Activated CD4-positive, alpha-beta T cell treated with anti-CD3 and anti-CD28 coated beads, Interleukin-2, amount 50 U/mL, for 4 hours (primary cell): ENCODE measurements at places on chromosomes 6 and 20.

- no peak for DNase-seq
These were observed 15.7 kb upstream of the CD93 start for GRCh38 chr20:23101696-23102406.

GRCh38 chr6:169959136-169960002 lies 207.9 kb downstream of the ERMARD start:
- peak; percentile 50 for DNase-seq

- no peak for DNase-seq
These were observed 501.1 kb upstream of the POU3F2 start for GRCh38 chr6:98333273-98333672.

- no peak for DNase-seq
These were observed 2.1 kb downstream of the NQO2 start for GRCh38 chr6:3001773-3002293.

GRCh38 chr6:44309092-44309491 lies 4.1 kb downstream of the AARS2 start:
- no peak for DNase-seq

- no peak for DNase-seq
These were observed 122.4 kb downstream of the IPCEF1 start for GRCh38 chr6:154234019-154234772.

GRCh38 chr6:126318797-126319196 lies 21.1 kb upstream of the CENPW start:
- DNase-seq = no peak

DNA sequence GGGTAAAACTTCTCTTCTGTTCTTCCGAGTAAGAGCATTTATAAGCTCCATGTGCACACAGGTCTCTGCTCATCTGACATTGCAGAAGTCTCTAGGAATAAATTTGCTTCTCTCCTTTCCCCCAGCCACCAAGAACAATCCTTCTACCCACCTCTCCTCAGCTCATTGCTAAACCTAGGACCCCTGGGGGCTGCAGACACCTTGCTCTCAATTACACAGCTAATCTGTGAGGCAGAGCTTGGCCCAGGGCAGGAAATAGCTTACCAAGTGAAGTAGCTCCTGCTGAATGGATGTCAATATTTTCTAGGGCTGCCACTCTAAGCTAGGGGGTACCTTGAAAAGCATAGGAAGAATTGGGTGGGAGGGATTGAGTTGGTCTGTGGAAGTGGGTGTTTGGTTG lies 44.0 kb downstream of the EIF2S2 start:
- no peak for DNase-seq

GRCh38 chr20:62119591-62120364 lies 2.5 kb upstream of the LSM14B start:
- no peak for DNase-seq

DNA sequence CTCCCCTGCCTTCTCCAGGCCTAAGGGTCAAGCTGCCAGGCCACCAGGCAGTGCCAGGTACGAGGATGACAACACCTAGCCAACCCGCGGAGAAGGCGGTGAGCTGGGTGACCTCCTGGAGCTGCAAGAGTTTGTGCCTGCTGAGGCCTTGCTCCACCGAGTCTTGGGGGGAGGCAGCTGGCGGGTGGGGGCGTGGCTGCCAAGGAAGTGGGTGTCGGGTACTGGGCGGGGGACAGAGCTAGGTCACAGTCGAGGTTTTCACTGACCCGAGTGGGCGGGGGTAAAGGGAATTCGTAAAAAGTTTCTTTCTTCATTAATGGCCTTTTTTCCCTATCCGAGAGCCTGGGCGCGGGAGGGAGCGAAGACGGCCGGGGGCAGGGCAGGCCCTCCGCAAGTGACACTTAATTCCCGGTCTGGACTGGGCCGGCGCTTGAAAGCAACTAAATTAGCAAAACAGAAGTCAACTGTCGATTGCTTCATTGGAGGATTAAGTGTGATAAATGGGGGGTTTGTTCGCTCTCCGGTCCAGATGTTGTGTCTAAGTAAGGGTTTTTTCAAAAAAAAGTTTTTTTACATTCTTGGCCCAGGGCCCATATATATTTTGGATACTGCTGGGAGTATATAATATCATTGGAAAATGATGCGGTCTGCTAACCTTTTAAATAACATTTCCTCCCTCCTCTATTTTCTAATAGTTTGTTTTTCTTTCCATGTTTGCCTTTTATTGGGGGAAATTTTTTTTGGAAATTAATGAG lies 43.1 kb upstream of the FOXP4 start:
- no peak for DNase-seq

DNA sequence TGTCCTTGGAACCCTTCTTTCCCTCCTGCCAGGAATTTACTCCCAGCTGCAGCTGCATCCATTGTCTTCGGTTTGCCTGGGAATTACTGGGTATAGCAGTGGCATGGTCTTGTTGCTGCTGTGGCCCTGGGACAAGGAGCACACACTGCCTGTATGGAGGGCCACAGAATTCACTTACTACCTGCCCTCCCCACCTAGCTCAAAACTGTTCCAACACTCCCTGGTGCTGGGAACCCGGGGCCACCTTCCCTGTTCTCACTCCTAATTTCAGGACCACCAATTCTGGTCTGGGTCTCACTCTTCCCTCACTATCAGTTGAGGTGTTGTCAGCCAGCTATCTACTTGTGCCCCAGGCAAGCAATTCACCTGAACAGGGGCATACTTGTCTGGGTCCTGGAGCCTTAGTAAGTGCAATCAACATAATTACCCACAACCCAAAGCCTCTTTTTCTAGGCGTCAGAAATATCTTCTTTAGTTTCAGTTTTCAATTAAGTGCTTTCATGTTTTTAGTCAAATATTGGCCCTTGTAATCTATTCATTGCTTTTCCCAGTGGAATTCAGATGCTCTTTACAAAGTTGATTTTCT lies 47.2 kb downstream of the METTL24 start:
- DNase-seq = no peak
